ENCODE measurements at places on chromosomes 13 and 19.
A peak's percentile ranks its signal among the peaks of the same experiment; 100 is the strongest.

- DNase-seq = no peak
Observed at GRCh38 chr13:45481688-45482087, 16.9 kb downstream of the COG3 start.

DNA sequence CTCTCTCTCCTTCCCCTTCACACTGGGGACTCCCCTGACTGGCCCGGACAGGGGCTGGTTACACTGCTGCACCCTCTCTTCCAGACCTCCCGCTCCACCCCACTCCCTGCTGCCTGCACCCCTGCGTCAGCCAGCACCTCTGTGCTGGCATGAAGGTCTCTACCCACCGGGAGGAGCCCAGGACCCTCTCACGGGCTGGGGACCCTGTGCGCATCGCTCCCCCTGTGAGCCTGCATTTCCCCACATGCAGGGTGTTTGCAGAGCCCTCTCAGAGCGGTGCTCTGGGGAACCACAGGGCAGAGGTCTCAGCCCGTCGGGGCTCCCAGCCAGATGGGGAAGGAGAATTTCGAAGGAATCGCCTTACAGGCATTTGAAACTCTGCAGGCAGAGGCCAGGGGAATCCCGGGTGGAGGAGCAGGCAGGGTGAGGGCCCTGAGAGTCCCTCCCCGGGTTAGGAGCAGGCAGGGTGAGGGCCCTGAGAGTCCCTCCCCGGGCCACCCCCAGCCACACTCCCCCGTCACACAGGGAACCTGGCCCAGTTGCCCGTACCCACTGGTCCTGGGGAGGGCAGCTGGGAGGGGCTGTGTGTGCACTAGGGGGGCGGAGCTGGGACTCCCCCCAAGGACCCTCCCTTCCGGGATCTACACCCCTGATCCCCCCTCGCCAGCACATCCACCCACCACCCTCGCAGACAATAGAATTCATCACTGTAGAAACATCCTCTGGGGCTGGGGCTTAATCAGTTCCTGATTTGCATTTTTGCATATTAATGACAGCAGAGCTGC, 16.3 kb upstream of the TCF3 start:
- no peak for DNase-seq

GRCh38 chr19:18905513-18906236, 9.7 kb upstream of the CERS1 start:
- DNase-seq = no peak

DNA sequence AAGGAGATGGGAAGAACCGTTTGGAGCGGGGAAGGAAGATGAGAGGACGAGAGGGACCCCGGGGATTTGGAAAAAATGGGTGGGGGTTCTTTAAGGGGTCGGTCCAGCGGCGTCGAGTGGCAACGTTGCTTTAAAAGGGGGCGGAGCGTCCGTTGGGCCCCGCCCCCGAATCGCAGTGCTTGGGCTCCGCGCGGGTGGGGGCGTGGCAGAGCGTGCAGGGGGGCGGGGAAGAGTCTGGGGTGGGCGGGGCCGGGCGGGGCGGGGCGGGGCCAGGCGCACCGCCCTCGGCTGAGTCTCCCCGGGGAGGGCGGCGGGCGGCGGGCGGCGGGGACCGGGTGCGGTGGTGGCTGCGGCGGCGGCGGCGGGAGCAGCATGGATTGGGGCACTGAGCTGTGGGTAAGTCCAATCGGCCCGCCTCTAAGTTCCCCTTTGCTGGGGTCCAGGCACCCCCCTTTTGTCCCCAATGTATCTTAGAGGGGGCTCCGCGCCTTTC, at the start of gene TRIP10:
TRIP10 (plus strand) TSS at position 291 of the 493 bp plus-strand sequence; CDS start at position 373, 82 bp downstream.
- DNase-seq = peak; percentile 70

- DNase-seq = no peak
Observed at GRCh38 chr19:21584537-21584936, 79.1 kb downstream of the ZNF429 start.

GRCh38 chr19:2574478-2574931, 98.6 kb downstream of the GADD45B start:
- no peak for DNase-seq

GRCh38 chr19:4597975-4598671, 38.6 kb upstream of the SEMA6B start:
- no peak for DNase-seq

Measured in activated CD4-positive, alpha-beta T cell treated with anti-CD3 and anti-CD28 coated beads, Interleukin-2, amount 50 U/mL, for 24 hours (primary cell).